Heart right ventricle (tissue), 16 donors: ENCODE measurements at places on chromosomes 3 and 15.

- no peak for DNase-seq
Observed at GRCh38 chr3:134294302-134295280, 43.9 kb upstream of the RYK start.

- DNase-seq, result no peak
Observed at GRCh38 chr3:32303977-32304881, 65.7 kb downstream of the CMTM8 start.

- no peak for DNase-seq
Observed at GRCh38 chr3:196554205-196554604, 14.1 kb downstream of the WDR53 start.

DNA sequence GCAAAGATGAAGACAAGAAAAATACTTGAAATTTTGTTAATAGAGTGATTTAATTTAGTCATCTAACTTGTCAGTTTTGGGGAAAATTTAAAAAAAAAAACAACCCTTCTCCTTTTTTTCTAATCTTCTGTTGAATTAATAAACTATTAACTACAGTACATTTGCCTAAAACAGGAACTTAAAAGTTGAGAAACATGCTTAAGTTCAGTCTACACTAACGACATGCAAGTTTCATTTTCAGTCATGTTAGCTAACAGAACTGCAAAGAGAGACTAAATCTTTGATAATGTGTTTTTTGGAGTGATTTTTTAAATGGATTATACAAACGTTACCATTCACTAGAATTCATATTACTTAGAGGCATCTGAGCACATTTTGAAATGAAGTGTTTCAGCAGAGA, 71.9 kb upstream of the MBNL1 start:
- DNase-seq, result no peak

DNA sequence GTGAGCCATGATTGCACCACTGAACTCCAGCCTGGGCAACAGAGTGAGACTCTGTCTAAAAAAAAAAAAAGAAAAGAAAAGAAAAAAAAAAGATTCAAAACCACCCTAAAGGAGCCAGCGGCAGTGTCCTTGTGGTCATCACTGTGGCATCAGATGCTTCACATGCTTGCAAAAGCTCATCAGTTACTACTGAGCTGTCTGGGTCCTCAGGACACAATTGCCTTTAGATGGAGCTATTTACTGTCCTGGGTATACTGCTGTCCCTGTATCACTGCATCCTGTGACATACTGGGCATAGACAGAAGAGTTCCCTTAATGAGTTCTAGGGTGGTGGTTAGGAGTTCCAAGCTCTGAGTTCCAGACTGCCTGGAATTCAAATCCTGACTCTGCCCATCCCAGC, 85.8 kb downstream of the LINGO1 start:
- no peak for DNase-seq

DNA sequence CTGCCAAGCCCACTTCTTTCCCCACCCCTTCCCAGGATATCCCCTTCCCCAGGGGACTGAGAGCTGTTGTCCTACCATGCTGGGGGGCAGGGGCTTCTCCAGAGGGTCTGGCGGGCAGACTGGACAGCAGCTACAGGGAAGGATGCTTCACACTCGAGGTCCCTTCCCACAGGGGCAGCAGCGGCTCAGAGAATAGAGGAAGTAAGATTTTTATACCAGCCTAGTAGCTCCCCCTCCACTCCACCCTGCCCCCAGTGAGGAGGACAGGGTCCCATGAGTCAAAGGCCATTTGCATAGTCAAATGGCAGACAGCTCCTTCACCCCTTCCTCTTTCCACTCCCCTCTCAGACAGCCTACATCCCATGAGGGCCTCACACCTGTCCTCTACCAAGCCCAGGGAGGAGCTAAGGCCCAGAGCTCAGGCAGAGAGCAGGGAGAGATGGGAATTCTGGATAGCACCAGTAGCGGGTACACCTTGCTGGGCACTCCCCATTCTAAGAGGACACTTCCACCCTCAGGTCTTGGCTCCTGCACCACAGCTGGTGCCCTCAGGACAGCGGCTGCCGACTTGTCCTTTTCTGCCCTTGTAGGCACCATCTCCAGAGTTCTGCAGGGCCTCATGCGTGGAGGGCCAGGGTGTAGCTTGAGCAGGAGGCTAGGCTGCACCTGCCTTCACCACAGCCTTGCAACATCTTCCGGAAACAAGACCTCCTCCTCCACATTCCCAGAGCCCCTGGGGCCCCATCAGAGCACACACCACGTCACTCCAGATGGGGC, at the start of gene TLR9:
Gene TLR9 (minus strand): TSS at position 194 of the 777 bp plus-strand sequence. CDS start 116 bp downstream, at position 78.
- no peak for DNase-seq

GRCh38 chr3:79203144-79203519, 564.7 kb downstream of the ROBO1 start:
- DNase-seq, result no peak
